ENCODE measurements at places on chromosomes 2 and 18.

DNA sequence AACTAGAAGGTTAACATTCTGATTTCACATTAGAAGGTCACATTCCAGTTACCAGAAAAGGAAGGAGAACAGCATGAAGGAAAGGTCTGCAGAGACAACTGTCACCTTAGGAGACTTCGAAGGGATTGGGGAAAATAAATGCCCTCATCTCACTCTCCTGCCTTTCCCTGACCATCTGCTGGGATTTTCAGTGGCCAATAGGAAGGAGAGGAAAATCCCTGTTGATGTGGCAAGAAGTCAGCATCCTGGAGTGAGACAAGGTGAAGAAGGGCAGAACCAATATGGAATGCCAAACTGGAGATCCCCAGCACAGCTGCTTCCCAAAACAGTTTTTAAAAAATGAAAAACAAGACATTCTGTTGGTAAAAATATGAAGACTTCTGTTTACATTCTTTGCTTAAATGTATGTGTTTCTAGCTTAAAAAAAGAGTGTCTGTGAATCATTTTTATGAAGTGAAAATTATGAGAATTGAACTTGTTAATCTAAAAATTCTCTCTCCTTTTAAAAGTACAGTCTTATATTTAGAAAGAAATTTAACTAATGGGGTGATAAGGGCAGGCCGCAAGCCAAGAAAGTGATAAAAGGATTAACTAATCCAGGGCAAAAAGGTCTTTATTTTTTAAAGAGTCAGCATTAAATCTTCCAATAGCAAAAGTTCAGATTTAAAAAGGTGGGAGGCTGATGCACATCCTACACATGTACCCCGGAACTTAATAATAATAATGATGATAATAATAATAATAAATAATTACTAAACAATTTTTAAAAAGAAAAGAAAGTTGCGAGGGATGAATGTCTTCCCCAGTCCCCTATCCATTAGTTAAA, 160.6 kb upstream of the DOK6 start:
- no peak for DNase-seq

GRCh38 chr2:40095000-40095399, 315.9 kb upstream of the THUMPD2 start:
- no peak for DNase-seq

DNA sequence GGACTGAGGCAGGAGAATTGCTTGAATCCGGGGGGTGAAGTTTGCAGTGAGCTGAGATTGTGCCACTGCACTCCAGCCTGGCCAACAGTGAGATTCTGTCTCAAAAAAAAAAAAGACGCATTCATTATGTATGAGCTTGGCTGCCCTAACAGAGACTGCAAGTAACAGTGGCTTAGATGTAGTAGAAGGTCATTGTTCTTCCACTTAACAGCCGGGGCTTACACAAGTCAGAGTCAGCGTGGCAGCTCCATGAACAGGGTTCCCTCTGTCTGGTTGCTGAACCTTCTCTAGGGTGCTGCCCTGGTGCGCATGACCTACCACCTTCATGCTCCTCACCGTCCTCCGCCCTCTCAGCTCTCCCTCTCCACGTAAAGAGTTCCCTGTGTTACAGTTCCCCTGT, 49.1 kb upstream of the IGFBP2 start:
- no peak for DNase-seq

DNA sequence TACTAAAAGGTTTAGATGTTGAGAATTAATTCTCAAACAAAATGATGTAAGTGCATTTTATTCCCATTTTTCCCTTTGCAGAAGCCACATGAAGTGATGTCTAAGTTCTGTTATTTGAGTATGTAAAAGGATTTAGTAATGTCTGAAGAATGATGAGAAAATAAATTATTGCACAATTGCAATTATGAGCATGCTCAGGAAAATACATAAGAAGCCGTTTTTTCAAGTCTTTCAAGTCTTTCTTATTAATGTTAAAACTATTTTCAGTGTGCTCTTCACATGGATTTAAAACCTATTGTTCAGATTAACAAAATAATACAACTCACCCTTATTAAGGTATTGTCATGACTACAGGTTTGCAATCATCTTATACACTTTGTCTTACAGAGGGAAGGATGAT, 331.4 kb upstream of the NETO1 start:
- no peak for DNase-seq

GRCh38 chr2:212900715-212901114, 250.7 kb downstream of the IKZF2 start:
- DNase-seq = no peak

Data from WTC11 (cell line).